ENCODE measurements at places on chromosomes 1 and 21.

GRCh38 chr1:78303620-78304019 is 187.2 kb upstream of the PTGFR start:
- DNase-seq: peak; percentile 88

DNA sequence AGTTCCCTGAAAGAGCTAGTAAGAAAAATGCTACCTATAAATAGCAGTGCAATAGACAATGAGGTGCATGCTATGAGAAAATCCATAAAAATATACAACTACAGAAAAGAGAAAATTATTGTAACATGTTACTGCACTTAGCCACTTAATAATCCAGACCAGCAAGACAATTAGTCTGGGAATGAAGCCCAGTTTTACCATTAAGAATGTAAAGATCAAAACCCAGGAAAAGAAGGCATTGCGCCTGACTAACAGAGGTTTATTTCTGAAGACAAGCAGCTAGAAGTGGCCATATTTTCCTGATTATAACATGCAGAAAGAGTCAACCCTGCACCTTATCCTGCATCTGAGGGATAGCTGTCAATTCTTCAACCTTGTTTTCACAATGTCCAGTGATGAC is 276.4 kb upstream of the PRMT6 start:
- DNase-seq: no peak

DNA sequence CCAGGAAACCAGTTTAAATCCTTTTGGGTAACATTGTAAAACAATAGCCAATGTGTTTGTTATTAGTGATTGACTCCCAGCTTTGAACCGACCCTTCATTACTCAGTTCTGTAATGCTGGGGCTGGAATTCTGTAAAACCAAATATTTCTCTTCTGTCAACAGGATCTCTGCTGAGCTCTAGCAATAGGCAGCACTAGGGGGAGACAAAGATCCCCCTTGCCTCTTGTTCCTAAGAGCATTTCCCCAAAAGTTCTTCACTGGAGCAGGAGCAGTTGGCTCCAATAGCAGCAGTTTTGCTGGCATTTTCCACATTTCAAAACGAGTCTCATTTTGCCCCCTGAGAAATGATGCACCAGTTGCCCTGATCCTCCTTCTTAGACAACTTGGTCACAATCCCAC is 1671.1 kb downstream of the MRPL39 start:
- DNase-seq: no peak

- no peak for DNase-seq
Observed at GRCh38 chr1:110186558-110186957, 23.6 kb upstream of the KCNC4 start.

DNA sequence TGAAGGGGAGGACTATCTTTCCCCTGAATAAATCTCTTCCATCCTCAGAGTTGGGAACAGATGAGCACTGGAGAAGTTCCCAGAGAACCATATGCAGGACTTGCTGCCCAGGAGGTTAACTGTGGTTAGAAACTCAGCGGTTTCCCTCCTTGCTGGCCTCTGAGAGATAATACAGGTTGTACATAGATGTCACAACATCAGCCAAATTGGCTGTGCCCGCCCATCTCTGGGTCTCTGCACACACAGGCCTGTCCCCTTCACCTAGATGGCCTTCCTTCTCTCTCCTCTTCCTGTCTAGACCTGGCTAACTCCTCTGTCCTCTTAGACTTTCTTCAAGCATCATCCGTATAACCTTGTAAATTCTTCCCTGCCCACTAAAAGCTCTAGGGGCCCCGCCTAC is 5.7 kb downstream of the RGS5 start:
- DNase-seq: no peak

- no peak for DNase-seq
Observed at GRCh38 chr1:4965346-4966075, 311.1 kb downstream of the AJAP1 start.

- no peak for DNase-seq
Observed at GRCh38 chr1:54171016-54171415, 18.2 kb upstream of the CDCP2 start.

DNA sequence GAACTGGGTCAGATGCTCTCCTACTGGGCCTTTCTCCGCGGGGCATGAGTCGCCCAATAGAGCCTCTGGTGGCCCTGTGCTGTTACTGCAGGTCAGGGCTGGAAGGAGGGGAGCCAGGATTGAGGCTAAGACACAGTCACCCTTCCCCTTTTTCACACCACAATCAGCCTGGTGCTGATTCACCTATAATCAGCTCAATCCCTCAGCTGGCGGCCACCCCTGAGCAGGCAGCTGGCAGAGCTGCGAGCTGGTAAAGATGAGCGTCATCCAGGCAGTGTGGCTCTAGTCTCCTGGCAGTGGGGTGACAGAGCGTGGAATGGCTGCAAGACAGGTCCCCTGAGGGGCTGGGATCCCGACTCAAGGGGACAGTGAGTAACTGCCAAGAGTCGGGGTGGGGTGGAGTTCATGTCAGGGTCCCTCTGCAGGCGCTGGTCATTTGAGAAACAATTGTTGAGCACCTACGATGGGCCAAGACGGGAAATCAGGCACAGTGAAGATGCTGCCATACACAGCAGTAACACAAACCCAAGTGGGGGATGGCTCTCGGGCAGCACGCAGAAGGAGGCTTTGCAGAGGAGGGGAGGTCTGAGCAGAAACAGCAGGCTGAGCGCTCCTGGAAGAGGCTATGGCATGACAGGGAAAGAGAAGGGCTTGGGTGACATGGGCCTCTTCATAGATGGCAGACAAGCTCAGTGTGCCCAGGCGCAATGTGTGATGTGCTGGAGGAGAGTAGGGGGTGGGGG is 21.8 kb downstream of the ATF3 start:
- DNase-seq: no peak

DNA sequence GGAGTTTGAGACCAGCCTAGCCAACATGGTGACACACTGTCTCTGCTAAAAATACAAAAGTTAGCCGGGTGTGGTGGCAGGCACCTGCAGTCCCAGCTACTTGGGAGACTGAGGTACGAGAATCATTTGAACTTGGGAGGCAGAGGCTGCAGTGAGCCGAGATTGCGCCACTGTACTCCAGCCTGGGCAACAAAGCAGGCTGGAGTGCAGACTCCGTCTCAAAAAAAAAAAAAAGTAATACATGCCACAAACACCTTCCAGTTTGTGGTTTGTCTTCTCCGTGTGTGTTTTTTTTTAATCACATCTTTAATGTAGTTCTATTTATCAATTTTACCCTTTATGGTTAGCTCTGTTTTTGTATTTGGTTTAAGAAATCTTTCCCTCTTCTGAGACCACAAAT is 22.3 kb downstream of the POGZ start:
- no peak for DNase-seq

Data from GM04503 (cell line).